Hindlimb muscle (tissue), 1 donor: ENCODE measurements at places on chromosomes 11 and 22. TPM values are rescaled to one million over a fixed set of nuclear protein-coding genes. Genes with fewer than 3 reads are reported as not detected.

DNA sequence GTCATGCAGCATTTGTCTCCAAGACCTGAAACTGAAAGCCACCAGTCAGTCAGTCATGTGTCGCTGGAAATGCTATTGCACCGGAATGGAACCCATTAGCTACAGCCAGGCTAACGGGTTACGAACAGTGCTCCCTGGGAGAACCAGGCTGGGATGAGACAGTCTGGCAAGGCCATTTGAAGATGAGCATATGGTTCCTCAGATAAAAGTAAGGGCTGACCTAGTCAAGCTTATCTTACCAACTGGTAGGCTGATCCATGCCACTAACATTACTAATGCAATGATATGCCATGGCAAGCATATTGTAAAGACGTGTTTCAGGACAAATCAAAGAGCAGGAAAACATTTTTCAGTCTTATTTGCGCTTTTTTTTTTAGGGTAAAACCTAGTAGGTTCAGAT, 28.4 kb downstream of the NAP1L4 start:
- DNase-seq, result no peak

- no peak for DNase-seq
Observed at GRCh38 chr22:36461665-36462649, 19.5 kb downstream of the TXN2 start.

DNA sequence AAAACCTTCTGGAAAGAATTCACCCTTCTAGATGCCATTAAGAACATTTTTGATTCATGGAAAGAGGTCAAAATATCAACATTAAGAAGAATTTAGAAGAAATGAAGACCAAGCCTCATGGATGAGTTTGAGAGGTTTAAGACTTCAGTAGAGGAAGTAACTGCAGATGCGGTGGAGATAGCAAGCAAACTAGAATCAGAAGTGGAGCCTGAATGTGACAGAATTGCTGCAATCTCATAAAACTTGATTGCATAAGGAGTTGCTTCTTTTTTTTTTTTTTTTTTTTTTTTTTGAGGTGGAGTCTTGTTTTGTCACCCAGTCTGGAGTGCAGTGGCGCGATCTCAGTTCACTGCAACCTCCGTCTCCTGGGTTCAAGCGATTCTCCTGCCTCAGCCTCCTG, 51.6 kb downstream of the MS4A13 start:
- DNase-seq, result no peak

GRCh38 chr11:65569164-65569972, 909 bp upstream of the ZNRD2 start:
- DNase-seq, result no peak

GRCh38 chr22:45334528-45334927, 24.8 kb downstream of the FAM118A start:
- no peak for DNase-seq

SMTNL1 gene
- polyA plus RNA-seq, result 148 TPM

HBD gene
- not detected for polyA plus RNA-seq

DNA sequence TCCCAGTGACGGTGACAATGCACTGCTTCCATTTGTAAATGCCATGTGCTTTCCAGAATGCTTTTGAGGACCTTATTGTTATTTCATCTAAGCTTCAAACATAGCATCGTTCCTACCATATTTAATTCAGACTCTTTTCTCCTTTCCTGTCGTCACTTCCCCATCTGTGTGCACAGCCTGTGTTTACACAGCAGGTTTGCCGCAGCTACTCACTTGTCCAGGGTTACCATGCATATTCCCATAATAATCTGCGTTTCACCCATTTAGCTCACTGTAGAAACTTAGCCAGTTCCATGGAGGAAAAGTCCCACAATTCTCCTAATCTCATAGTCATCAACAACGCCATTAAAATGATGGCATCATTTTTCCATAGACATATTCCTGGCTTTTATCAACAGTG, 48.0 kb downstream of the FLI1 start:
- no peak for DNase-seq

DNA sequence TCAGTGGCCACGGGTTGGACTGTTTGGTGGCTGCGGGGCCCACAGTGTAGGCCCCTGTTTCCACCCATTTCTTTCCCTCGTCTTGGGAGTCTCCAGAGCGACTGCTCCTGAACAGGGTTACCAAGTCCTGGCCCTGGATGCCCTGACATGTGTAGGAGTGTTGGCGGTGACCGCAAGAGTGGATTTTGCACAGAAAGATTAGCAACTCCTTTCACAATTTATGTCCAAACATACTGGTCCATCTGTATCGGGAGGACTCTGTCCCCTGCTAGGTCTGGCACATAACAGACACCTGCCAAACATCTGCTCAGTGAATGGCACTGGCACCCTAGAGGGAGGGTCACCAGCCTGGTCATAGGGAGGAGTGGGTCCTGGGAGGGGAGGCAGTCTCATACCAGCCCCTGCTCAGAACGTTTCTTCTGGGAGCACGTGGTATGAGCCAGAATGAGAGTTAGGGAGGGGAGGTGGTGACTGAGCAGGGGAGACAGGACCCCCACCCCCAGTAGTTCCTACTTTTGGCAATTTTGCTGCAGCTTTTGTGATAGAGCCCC, 3.4 kb upstream of the APOA1 start:
- no peak for DNase-seq

HTR3B gene
- 0.09 TPM for polyA plus RNA-seq

DNA sequence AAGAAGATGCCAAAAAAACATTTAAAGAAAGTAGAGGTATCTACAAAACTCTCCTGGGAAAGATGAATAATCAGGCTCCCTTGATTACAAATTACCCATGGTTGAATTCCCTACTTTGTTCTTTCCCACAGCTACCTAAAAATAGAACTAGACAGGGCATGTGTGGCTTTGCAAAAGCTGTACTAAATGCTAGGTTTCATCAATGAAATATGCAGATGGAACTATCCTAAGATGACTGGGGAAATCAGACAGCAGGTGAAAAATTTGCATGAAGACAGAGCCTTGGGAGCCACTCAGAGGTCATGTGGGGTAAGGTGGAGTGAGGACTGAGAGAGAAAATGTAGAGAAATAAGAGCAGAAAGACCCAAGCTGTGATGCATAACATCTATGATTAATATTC, 14.7 kb downstream of the LAYN start:
- DNase-seq, result no peak

RASGRP2 gene
- polyA plus RNA-seq, result 43.6 TPM

GAL3ST3 gene
- 0.34 TPM for polyA plus RNA-seq

DNA sequence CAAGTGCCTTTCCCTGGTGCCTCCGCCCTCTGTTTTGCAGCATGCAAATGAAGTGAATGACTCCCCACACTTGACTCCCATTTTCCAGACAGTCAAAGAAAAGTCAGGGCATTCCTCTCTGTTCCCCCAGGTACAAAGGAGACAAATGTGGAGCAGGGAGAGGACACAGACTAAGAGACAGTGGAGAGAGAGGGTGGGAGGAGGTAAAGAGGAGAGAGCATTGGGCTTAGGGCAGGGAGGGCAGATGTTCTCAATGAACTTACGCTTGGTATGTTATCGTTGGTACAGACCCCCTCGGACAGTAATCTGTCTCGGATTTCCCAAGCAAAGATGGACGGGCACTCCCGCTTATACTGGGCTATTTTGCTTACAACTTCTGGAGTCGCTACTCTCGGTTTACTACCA, 9.8 kb downstream of the PAX6 start:
- DNase-seq, result no peak

POU2AF2 gene
- polyA plus RNA-seq, result not detected

DNA sequence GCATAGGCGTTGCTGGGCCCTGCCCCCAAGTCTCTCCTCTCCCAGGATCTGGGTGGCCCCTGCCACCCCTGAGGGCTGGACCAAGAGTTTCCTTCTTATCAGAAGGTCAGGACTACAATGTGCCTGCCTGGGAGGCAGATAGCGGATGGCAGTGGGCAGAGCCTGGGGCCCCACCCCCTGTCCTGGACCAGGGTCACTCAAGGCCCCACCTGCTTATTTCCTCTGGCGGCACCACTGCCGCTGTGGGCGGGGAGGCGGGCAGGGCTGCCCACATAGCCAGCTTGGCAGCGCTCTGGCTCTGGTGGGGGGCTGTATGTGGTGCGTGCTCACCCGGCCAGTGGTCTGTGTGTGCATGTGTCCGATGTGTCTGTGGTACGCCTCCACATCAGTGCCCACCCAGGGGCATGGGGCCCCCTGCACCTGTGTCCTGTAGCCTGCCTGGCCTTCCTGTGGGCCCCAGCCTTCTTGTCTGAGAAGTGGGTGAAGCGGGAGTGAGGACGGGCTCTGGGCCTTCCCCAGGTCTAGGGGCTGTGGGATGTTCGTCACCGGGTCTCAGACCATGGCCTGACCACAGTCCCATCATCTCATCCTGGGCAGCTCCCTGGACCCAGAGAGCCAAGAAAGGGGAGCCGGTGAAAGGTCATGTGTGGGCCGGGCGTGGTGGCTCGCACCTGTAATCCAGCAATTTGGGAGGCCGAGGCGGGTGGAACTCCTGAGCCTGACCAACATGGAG, 3.0 kb downstream of the GAS2L1 start:
- no peak for DNase-seq

RNF121 gene
- polyA plus RNA-seq, result 22.8 TPM

PLAAT3 gene
- 37.5 TPM for polyA plus RNA-seq

TMEM218 gene
- polyA plus RNA-seq, result 23.3 TPM

- DNase-seq, result no peak
Observed at GRCh38 chr11:43440486-43440885, 81.8 kb downstream of the TTC17 start.

GRCh38 chr22:24807284-24807950, 1.4 kb downstream of the SGSM1 start:
- DNase-seq, result no peak

GRCh38 chr22:18034076-18034475, 9.7 kb upstream of the MICAL3 start:
- DNase-seq, result no peak

DNA sequence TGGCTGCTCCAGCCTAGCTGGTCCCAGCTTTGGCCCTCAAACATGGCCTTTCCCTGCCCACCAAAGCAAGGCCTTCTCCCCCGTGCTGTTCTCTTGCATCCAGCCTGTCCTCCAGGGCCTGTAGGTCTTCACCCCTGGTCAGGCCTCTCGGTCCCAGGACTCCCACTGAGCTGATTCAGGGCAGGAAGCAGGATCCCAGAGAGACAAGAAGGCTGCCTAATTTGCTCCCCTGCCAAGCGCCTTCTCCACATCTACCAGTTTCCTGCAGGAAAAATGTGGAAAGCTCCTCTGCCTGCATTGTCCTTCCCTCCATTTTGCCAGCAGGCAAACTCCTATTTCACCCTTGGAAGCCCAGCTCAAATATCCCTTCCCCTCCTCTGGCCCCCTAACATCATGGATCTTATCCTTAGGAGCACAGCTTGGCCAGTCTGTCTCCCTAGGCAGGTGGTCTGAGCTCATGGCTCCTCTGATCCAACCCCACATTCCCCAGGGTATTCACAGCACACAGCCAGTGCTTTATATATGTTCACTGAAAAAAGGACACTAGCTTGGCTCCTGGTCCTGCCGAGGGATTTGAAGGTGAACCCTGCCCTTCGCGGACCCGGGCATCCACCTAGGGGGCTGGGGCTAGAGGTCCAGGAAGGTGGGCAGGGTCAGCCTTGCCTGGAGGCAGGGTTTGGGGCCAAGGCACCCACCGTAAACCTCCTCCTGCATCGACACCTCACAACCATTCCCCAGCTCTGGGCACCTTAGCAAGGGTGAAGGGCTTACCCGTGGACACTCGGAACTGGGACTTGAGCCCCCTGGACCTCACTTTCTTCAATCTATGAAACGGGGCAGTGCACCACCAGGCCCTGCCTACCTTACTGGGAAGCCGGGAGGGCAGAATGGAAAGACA, 968 bp downstream of the RHBDD3 start:
- DNase-seq, result no peak

SPI1 gene
- polyA plus RNA-seq, result 11.3 TPM

- DNase-seq, result no peak
Observed at GRCh38 chr11:41786087-41786486, 326.6 kb upstream of the LRRC4C start.

HOATZ gene
- not detected for polyA plus RNA-seq

DNA sequence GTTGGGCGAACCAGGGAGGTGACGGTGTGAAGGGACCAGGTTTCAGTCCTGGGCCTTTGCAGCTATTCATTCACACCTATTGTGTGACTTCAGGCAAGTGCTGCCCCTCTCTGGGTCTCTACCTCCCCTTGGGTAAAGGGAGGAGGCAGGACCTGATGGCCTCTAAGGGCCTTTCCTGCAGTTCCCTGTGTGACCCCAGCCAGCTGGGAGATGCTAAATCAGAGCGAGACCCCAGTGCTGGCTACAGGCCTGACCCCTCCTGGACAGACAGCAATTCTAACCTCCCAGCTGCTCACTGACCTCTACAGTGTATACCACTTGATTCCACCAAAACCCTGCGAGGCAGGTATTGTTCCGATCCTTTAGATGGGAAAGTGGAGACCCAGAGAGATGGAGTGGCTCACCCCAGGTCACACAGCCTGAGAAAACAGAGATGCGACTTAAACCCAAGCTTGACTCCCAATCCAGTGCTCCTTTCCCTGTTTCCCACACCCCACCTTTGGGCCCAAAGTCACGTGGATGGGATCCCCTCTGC, 6.2 kb downstream of the MAFF start:
- no peak for DNase-seq

PARVA gene
- polyA plus RNA-seq, result 75.8 TPM

APOA5 gene
- polyA plus RNA-seq, result not detected

- peak; percentile 49 for DNase-seq
Observed at GRCh38 chr11:5004424-5005274, 10.0 kb downstream of the OR51L1 start.

DNA sequence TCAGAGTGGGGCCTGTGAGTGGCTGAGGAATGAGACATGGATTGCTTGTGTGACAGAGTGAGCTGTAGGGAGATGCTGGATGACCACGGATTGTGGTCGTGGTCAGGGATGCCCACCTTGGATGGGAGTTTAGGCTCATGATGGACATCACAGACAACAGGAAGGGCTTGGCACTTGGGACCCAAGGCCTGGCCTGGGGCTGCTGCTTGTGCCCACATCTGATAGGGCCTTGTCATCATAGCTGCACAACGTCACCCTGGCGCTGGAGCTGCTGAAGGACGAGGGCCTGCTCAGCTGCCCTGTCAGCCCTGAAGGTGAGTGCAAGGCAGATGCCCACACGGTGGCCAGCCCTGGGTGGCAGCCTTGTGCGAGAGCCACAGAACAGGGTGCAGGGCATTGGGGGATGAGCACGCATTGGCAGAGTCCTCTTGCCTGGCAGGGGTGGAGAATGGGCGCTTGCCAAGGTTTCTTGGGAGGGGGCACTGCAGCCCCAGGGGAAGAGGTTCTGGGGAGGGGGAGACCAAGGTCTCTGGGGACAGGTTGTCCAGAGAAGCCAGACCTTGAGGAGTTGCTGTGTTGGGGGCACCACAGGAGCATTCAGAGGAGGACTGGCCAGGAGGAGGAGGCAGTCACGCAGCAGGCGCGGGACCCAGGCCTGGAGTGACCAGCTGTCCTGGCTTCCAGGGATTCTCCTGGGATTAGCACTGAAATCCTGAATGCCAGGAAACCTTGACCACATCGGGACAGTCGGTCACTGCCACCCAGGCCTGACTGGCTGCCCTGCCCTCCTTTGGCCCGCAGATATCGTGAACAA, 25.0 kb downstream of the PARVG start:
- DNase-seq, result no peak

MS4A3 gene
- polyA plus RNA-seq, result 1.1 TPM

TNNT3 gene
- polyA plus RNA-seq, result 8,959 TPM

GRCh38 chr11:68200639-68201038, 12.5 kb downstream of the KMT5B start:
- no peak for DNase-seq
